ENCODE measurements at places on chromosomes 4 and X. TPM values are rescaled to one million over a fixed set of nuclear protein-coding genes. Genes with fewer than 3 reads are reported as not detected.

- no peak for DNase-seq
These were observed 56.1 kb downstream of the ATXN3L start for GRCh38 chrX:13263560-13264251.

- peak; percentile 73 for DNase-seq
These were observed 324.0 kb downstream of the NR3C2 start for GRCh38 chr4:148118179-148118578.

- no peak for DNase-seq
These were observed 83.2 kb downstream of the SH3KBP1 start for GRCh38 chrX:19804151-19804550.

DNA sequence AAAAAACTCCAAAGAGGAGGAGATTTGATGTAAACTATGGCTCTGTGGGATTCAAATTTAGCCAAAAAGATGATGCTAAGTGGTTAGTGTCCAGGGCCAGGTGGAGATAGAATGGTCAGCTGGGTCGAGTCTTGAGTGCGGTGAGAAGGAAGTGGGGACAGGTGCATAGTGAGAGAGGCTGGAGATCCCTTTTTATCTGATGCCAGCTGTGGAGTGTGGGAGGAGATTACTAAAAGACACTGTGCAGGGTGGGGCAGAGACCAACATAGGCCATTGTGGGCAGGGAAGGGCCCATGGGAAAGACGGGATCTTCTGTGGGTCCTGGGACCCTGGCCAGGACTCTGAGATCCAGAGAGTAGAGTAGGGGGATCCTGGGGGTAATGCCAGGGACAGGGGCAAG, 34.6 kb upstream of the LEF1 start:
- peak; percentile 71 for DNase-seq

GRCh38 chrX:151370906-151371305, 26.1 kb upstream of the VMA21 start:
- no peak for DNase-seq

- no peak for DNase-seq
These were observed 1382.2 kb downstream of the PCDH18 start for GRCh38 chr4:136150046-136150445.

GRCh38 chr4:130029442-130029841, 933.5 kb downstream of the C4orf33 start:
- no peak for DNase-seq

The S100G gene
- not detected for total RNA-seq

The SORCS2 gene
- 4.4 TPM for total RNA-seq

- DNase-seq = no peak
These were observed 95.9 kb upstream of the TRPC3 start for GRCh38 chr4:122047456-122048425.

The UGT2B15 gene
- not detected for total RNA-seq

- DNase-seq = no peak
These were observed 16.6 kb downstream of the ENPEP start for GRCh38 chr4:110492522-110492921.

The PAPSS1 gene
- 53.0 TPM for total RNA-seq

GRCh38 chr4:72974694-72975487, 94.6 kb downstream of the COX18 start:
- peak; percentile 28 for DNase-seq

DNA sequence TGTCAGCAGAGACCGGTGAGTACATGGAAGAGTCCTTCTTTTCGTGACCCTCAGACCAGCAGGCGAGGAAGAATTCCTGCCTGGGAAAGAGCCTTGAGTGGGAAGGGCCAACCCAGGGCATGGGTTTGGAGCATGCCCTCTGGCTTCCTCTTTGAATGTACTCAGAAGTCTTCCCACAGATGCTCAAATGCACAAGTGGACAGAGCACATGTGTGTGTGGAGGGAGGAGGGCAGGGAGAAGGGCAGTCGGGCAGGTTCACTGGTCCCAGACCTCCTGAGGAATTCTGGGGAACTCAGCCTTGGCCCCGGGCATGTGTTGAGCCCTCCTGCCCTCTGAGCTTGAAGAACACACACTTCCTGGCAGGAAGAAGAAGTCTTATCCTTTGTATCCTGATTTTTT, 63.2 kb upstream of the HELT start:
- no peak for DNase-seq

GRCh38 chrX:68827256-68827655, 1.6 kb upstream of the EFNB1 start:
- no peak for DNase-seq

GRCh38 chr4:113474017-113474416, 287.5 kb downstream of the CAMK2D start:
- DNase-seq = peak; percentile 80

DNA sequence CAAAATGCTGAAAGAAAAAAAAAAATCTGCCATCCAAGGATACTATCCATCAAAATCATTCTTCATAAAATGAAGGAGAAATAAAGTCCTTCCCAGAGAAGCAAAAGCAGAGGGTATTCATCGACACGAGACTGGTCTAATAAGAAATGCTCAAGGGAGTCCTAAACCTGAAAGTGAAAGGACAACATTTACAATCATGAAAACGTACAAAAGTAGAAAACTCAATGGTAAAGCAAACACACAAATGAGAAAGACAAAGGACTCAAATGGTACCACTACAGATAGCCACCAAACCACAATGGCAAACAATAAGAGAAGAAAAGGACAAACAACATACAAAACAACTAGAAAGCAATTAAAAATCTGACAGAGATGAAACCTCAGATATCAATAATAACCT, 41.0 kb downstream of the CD99L2 start:
- no peak for DNase-seq

GRCh38 chr4:26912810-26913209, 52.2 kb downstream of the STIM2 start:
- DNase-seq = peak; percentile 59

DNA sequence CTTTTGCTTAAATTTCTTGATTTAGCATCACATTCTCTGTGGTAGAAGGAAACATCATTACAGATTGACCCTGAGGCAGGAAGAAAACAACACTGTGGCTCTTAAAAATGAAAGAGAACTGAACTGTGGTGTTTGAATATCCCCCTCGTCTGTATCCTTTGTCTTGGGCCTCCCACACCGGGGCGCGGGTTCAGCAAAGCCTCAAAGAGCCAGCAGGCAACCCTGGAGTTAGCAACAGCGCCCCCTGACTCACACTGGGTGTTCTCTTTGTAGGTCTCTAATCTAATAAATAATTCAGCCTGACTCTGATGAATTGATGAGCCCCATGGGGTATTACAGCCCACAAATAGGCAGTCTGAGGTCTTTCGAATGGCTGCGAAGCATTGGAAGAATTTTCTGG, 46.1 kb upstream of the CTSO start:
- DNase-seq = peak; percentile 5

The CACNA1F gene
- total RNA-seq = not detected

Measured in myocyte (in vitro differentiated cells).